Tibial nerve (tissue), 4 donors: ENCODE measurements at places on chromosomes 3 and 15. TPM values are rescaled to one million over a fixed set of nuclear protein-coding genes. Genes with fewer than 3 reads are reported as not detected.

DNA sequence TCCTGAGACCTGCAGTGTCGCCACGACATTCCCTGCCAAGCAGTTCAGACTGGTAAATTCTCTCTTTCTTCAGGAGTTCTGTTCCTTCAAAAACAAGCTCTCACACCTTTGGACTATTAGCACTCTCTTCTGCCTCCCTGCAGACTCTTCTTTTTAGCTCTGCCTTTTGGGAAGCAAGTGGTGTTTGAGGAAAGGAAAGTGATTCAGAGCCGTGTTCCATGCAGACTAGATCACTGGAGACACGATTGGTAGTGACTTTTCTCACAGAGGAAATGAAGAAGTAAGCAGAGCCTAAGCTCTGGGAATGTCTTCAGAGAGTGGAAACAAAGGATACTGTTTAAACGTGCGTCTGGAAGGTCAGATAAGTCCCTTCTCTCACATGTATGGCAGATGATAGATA, 270.6 kb upstream of the TPRG1 start:
- no peak for DNase-seq

DNA sequence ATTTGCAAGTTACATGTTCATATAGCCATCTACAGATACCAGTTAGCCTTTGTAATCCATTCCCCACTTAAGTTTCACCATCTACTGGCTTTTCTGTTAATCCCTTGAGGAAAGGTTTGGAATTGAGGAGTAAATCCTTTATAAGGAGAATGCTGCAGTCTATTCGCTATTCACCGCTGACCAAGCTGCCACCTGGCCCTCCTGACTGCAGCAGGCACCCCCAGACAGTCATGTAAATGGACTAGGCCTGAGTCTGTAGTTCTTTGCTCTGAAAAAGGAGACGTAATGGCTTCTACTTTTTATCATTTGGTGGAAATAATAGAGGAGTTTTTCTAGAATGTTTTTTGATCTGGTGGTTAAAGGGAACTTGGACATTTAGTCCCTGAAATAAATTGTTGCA, 3.2 kb downstream of the HIGD2B start:
- DNase-seq, result no peak

DNA sequence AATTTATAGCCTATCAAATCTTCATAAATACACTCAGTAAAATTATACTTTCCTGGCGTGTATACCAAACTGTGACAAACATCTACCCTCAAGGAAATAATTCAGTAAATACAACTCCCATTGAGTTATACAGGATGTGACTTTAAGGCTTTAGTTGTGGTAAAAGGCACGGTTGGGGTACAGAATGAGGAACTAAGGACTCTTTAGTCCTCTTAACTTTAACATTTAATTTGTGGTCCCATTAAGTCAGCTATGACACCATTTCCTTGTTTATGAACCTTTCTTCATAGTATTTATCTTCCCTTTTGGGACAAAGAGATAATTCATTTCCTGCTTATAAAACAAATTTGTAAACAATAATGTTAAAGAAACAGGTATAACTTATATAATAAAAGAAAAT, 30.2 kb downstream of the IFT80 start:
- no peak for DNase-seq

GRCh38 chr15:24861014-24861690, 93.6 kb upstream of the SNRPN start:
- DNase-seq, result no peak

DNA sequence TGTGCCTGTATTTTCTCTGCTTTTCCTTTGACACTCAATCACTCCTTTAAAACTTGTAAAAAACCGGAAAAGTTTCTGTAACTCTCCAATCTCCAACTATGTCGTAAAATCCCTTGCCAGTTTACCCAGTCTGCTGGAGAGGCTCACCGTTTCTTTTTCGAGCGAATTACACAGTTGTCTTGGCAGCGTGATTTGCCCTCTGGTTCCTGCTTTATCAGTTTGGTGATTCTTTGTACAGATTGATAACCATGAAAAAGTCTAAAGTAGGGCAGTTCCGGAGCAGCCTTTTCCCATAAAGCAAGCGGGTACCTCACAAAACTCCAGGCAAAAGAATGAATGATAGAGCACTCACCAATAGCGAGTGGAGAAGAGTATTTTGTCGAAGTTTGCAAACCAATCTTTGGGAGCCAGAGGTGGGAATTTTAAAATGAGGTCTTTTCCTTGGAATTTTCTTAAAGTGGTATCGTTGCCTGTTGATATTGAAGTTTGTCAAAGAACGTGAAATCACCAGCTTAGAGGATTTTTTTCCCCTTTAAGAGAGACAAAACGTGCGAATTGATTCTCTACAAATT, at the start of gene TTC23:
Gene TTC23 (minus strand): TSS at position 312 of the 572 bp plus-strand sequence. CDS start 20,869 bp downstream, outside the sequence.
- DNase-seq, result no peak

- no peak for DNase-seq
Observed at GRCh38 chr3:126308394-126309125, 48.6 kb downstream of the KLF15 start.

DNA sequence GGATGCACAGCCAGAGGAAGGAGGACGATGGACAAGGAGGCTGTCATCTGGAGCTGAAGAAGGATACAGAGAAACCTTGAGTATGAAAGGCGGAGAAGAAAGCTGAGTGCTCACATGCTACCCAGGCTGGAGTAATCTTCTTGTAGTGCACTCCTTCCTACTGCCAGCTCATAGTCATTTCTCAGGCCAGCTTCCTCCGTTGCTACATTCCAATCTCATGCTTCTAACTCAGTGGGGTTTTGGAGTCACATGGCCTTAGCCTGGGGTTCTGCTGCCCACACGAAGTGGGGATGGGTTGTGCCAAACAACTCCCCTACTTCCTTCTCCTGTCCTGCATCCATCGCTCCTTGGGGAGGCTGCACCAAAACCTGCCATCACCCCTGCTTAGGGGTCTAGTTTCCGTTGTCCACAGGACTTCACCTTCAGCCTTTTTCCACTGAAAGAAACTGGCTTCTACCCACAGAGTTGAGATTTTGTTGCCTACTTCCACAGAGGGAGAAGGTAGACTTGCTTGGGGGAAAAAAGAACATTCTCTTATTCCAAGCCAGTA, 239.9 kb downstream of the EPHB1 start:
- DNase-seq, result no peak

GRCh38 chr15:46088486-46089445, 453.9 kb downstream of the SQOR start:
- DNase-seq, result no peak

Gene CXCR6
- total RNA-seq, result 2.1 TPM

Gene CKMT1B
- not detected for total RNA-seq

Gene ADGRG7
- 0.42 TPM for total RNA-seq

Gene ROBO2
- 0.44 TPM for total RNA-seq

Gene ACAN
- total RNA-seq, result 11.4 TPM
